ENCODE measurements at places on chromosomes 1 and 21.

DNA sequence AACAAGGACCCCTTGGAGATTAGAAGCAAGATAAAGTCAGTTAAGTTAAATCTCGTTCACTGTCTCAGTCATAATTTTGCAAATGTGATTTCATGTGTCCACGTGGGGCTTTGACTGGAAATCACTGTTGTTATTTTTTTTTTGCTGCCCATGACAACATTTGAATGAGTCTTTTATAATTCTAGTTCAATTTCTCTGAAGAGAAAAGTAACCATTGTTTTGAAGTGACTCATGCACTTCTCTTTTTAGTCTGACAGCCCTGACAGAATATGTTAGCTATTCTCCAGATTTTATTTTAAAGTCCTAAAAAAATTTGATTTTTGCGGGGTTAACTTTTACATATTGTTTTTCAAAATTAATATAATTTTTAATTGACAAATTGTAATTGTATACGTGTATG is 30.7 kb upstream of the NLRP3 start:
- H3K4me3 ChIP-seq, result no peak overlapping the region
- no peak for DNase-seq
- H3K27me3 ChIP-seq, result no peaks in the 10 kb centered on the region
- no peak overlapping the region for H3K27ac ChIP-seq

DNA sequence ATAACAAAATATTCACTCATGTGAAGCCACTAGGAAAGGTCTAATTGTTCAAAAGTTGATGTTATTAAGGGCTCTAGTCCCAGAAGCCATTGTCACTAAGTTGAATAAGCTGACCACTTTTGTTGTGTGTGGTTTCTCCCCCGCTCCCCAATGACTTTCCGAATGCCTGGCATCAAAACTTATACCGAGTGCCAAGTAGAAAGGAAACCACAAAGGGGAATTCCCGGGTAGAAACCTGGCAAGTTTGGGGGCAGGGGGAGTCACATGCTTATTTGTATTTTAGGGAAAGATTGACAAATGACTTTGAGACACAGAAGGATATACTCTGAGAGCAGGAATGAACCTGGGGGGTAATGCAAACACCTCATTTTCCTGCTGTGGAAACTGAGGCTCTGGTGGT is 154.1 kb downstream of the TGFBR3 start:
- H3K4me3 ChIP-seq, result no peak overlapping the region
- no peak overlapping the region for H3K27ac ChIP-seq
- DNase-seq, result no peak
- H3K36me3 ChIP-seq, result no peaks in the 10 kb centered on the region
- H3K4me1 ChIP-seq, result peaks cover 34% of the 10 kb centered on the region
- H3K27me3 ChIP-seq, result no peaks in the 10 kb centered on the region

- no peaks in the 10 kb centered on the region for H3K4me1 ChIP-seq
- H3K4me3 ChIP-seq, result no peak overlapping the region
- no peaks in the 10 kb centered on the region for H3K36me3 ChIP-seq
- DNase-seq, result peak; percentile 50
- H3K27me3 ChIP-seq, result no peaks in the 10 kb centered on the region
- peak overlapping the region; percentile 79 for H3K27ac ChIP-seq
Observed at GRCh38 chr21:15514073-15514946, 215.5 kb upstream of the USP25 start.

GRCh38 chr1:81730881-81731280 is 69.9 kb upstream of the ADGRL2 start:
- H3K27ac ChIP-seq, result no peak overlapping the region
- H3K4me3 ChIP-seq, result no peak overlapping the region
- H3K36me3 ChIP-seq, result no peaks in the 10 kb centered on the region

DNA sequence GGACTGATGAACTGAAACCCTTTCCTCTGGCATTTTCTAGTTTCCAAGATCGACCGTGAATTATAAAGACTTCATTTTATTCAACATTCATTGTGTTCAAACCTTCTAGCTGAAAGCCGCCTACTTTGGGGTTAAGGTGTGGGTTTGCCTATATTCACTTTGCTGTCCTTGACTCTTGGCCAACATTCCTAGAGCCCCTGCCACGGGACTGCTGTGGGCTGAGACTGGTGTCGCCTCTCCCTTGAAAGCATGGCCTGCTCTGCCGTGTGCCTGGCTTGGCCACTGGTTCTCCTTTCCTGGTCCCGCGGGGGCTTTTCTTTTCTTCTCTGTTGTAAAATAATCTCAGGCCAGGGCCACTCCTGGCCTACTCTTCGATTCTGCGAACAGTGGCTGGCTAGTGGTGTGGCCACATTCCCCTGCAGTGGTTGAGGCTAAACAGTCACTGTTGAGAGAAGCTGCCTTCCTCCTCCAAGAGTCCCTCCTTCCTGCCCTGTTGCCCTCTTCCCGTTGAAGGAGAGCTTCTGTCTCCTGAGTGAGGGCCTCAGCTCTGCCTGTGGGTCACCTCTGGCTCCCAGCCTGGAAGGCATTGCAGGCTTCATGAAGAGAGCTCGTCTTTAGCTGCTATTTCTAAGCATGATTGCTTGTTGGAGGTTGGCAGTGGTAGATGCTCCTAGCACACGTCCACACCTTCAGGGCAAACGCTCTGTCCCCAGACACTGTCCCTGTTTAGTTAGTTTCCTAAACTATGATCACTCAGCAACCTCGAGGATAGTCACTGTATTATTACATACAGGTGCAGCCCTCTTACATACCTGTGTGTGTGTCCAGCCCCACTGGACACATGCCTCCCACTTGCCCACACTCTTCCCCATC is 80.5 kb downstream of the GALNT2 start:
- no peaks in the 10 kb centered on the region for H3K4me1 ChIP-seq
- H3K27ac ChIP-seq, result no peak overlapping the region
- H3K27me3 ChIP-seq, result no peaks in the 10 kb centered on the region
- DNase-seq, result no peak
- H3K4me3 ChIP-seq, result no peak overlapping the region

DNA sequence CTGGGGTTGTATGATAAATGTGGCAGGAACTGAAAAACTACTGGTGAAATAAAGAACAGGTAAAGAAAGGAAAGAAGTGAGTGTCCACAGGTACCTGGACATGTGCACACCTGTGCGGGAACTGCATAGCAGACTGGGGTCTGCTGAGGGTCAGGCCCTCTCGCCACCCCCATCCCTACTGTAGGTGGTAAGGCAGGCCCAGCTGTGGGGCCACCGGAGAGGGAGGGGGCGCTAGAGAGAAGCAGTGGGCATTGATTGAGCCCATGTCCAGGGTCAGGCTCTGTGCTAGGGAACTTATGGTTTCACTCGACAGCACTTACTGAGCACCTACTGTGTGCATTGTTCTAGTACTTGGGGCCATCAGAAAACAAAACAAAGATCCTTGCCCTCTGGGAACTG is 400.5 kb downstream of the MATN1 start:
- no peaks in the 10 kb centered on the region for H3K4me1 ChIP-seq
- DNase-seq, result no peak
- no peaks in the 10 kb centered on the region for H3K36me3 ChIP-seq
- H3K27ac ChIP-seq, result no peak overlapping the region
- H3K27me3 ChIP-seq, result no peaks in the 10 kb centered on the region

- no peak overlapping the region for H3K4me3 ChIP-seq
- no peaks in the 10 kb centered on the region for H3K36me3 ChIP-seq
- H3K27ac ChIP-seq, result no peak overlapping the region
- H3K27me3 ChIP-seq, result no peaks in the 10 kb centered on the region
Observed at GRCh38 chr1:211684791-211685190, 9.4 kb upstream of the NEK2 start.

Measured in small intestine (tissue), 16 donors.